A172 (cell line): ENCODE measurements at places on chromosomes 2 and 18. TPM values are rescaled to one million over a fixed set of nuclear protein-coding genes. Genes with fewer than 3 reads are reported as not detected.
A peak's percentile ranks its signal among the peaks of the same experiment; 100 is the strongest.

DNA sequence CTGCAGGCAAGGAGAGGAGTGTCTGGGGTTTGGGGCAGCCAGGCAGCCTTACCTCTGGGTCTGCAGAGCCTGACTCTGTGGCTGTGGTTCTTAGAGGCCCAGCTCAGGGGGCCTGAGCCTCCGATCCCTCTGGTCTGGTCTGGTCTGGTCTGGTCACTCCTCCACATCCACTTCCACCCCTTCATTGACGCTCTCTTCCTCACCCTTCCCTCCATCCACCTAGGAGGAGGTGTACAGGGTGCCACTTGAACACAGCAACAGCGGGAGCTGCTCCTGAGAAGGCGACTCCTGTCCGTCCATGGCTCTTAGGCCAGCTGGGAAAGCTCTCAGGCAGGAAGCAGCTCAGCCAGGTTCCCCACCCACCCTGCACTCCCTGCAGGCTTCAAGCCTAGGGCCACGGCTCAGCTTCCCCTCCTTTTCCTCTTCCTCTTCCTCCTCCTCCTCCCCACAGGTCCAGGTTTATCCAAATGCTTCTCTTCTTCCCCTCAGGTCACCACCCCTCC, 16.9 kb downstream of the GPR55 start:
- no peak for DNase-seq

- no peak for DNase-seq
Measured at GRCh38 chr18:29140590-29140989, 963.7 kb upstream of the CDH2 start.

DNA sequence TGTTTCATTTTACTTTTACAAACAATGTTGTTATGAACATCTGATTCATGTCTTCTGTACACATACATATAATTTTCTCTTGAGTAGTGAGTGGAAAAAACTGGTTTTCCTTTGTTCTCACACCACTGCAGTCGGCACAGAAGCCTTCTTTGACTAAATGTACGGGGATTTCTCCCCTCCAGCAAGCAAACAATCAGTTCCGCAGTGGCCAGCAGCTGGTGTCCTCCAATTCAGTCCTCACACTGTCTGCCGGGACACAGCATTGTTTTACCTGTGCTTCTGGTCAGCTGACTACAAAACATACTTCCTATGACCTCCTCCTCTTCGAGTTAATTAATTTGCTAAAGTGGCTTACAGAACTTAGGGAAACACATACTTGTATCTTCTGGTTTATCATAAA, 202.8 kb downstream of the WDR7 start:
- DNase-seq = no peak

DNA sequence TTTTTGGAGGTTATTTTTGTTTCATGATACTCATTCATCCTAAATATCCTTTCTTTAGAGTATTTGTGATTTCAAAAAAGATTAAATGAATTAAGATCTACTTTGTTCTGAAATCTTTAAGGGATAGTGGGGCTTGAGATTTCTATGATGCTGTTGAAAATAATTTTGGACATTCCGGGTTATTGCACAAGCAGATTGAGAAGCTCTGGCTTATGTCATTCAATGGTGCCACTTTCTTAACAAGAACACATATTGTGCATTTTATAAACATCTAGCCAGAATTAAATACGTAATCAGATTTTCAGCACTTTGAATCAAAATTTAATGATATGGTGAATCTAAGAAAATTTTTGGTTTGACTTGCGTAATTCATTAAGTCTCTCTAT, 207.7 kb upstream of the COL3A1 start:
- no peak for DNase-seq

DNA sequence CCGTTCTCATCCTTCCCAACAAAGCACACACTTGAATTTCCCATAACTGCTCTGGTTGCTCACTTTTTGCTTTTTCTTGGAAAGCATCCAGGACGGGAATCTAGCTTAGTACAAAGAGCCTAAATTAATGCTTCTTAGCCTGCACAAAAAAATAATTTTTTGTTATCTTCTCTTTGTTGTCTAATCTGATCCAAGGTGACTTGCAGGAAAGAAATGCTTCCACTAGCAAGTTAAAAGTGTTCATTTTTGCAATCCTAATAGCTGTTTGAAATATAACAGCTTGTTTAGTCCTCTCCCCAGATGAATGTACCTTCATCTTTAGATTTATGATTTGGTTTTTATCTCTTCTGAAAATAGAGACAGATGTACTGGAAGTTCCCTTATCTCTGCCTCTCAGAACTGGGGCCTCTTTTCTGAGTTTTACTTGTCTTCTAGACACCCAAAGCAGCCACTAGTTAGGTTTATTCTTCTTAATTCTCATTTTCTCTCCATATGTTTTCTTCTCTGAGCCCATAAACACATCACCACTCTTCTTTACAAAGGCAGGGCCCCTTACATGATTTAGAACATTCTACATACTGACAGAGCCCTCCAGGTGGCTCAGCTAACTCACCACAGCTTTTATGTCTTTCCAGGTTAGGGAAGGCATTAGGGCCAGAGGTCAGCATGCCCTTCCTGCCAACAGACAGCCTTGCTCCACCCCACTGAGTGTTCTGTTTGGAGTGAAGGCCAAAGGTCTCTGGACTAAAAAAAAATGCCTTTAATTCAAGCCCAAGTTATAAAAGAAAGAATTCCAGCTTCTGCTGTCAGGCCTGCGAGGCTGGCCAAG, 74.7 kb upstream of the MAP4K3 start:
- DNase-seq = no peak

DNA sequence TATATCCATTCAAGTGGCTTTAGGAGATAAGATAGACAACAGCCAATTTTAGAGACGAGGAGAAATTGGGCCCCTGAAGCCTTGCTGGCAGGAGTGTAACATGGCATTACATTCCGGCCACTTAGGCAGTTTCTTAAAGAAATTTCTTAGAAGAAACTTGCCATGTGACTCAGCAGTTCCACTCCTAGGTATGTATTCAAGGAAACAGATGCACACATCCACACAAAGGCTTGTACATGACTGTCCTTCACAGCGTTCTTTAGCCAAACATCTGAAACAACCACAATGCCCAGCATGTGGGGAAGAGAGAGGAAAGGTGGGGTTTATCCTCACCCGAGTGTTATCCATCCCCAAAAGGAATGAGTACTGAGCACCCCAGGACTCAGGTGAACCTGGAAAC, 107.1 kb downstream of the NFATC1 start:
- no peak for DNase-seq

DNA sequence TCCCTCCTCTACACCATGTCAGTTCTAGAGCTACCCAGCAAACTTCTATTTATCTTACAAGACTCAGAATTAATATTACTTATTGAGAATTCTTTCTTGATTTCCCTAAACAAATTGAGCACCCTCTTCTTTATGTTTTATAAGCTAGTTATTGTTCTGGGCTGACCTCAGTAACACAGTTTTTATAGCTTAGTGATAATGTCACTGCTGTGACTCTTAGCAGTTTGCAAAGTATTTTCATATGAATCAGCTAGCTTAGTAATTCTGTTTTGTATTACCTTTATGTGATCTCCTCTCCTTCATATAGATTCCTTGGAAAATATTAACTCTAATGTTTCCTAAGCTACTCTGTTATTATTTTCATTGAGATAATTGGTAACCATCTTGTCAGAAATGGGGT, 114.9 kb downstream of the PMS1 start:
- DNase-seq = no peak

GRCh38 chr2:207458582-207458981, 71.2 kb upstream of the CREB1 start:
- no peak for DNase-seq

DNA sequence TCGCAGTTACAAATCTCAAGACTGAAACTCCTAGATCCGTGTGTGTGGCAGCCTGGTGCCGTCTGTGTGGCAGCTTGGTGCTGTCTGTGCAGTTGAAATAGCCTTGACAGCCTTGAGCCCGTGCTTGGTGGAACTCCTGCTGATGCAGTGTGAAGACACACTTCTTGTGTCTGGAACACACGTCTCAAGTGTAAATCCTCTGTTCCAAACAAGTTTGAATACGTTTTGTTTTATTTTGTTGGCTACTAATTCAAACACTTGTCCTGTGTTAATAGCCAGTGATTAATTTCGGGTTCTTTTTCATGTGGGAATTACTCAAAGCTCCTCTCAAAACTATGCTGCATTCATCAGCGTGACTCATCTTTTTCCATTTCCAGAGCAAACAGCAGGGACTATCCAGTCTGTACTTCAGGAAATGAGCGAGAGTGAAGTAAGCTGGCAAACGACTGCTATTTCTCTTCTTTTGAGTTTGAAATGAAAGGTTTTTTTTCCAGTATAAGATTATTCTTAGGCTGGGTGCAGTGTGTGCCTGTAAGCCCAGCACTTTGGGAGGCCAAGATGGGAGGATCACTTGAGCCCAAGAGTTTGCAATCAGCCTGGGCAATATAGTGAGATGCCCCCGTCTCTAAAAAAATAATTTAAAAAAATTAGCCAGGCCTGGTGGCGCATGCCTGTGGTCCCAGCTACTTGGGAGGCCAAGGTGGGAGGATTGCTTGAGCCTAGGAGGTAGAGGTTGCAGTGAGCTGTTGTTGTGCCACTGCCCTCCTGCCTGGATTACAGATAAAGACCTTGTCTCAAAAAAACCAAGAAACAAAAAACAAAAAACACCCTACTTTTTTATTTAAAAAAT, 152.9 kb downstream of the SPP2 start:
- DNase-seq = peak; percentile 98

GRCh38 chr18:42860011-42860410, 255.5 kb downstream of the RIT2 start:
- DNase-seq = peak; percentile 35

Gene MBP
- not detected in 2 replicates for total RNA-seq

Gene SNTG2
- 0.86 TPM in 1 of 2 replicates, not detected in the other for total RNA-seq
